ENCODE measurements at places on chromosomes 7 and 10. TPM values are rescaled to one million over a fixed set of nuclear protein-coding genes. Genes with fewer than 3 reads are reported as not detected.

GPR141 gene
- total RNA-seq, result 1.9 TPM

MYL10 gene
- 3.8 TPM for total RNA-seq

FAM131B gene
- total RNA-seq, result 13.0 TPM

LIPK gene
- total RNA-seq, result not detected

LLCFC1 gene
- total RNA-seq, result not detected

FZD1 gene
- total RNA-seq, result 24.0 TPM

MACROH2A2 gene
- 49.1 TPM for total RNA-seq

BHLHA15 gene
- 1.2 TPM for total RNA-seq

FAM20C gene
- total RNA-seq, result 24.7 TPM

PSD gene
- total RNA-seq, result 49.2 TPM
